Endodermal cell (in vitro differentiated cells): ENCODE measurements at places on chromosomes 3 and 15. TPM values are rescaled to one million over a fixed set of nuclear protein-coding genes. Genes with fewer than 3 reads are reported as not detected.

AQP9 gene
- total RNA-seq = not detected in 2 replicates

GRCh38 chr3:23931597-23931996, 13.5 kb upstream of the NR1D2 start:
- no peaks in the 10 kb centered on the region for H3K4me1 ChIP-seq
- H3K36me3 ChIP-seq = no peaks in the 10 kb centered on the region
- H3K27ac ChIP-seq = no peak overlapping the region
- H3K4me3 ChIP-seq = no peak overlapping the region
- no peaks in the 10 kb centered on the region for H3K27me3 ChIP-seq

DNA sequence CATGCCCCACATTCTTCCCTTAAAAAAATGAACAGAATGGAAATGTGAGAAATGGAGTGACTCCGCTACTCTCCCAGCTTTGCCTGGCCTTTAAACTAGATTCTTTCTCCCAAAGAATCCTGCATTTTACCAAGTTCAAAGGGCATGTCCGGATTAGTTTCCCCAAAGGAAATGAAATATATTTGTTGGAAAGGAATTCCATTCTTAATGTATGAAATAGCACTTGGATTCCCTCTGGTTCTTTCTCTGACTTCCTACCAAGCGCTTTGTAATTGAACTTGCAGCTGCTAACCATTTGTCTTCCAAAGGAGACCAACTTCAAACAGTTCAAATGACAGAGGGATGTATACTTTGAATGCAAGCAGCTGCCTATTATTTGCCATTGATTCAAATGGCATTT, 18.9 kb downstream of the MAP2K1 start:
- DNase-seq = no peak
- peak overlapping the region; percentile 5 for H3K27ac ChIP-seq
- H3K27me3 ChIP-seq = no peaks in the 10 kb centered on the region
- no peak overlapping the region for H3K4me3 ChIP-seq
- H3K4me1 ChIP-seq = peaks cover 36% of the 10 kb centered on the region

FSTL1 gene
- 379 to 414 TPM (median 400 TPM) in 3 replicates for total RNA-seq

GRCh38 chr3:58041182-58041825, 33.1 kb downstream of the FLNB start:
- DNase-seq = no peak
- peaks cover 38% of the 10 kb centered on the region for H3K4me1 ChIP-seq
- no peaks in the 10 kb centered on the region for H3K27me3 ChIP-seq
- peaks cover 55% of the 10 kb centered on the region for H3K36me3 ChIP-seq
- H3K27ac ChIP-seq = peak overlapping the region; percentile 6

DNA sequence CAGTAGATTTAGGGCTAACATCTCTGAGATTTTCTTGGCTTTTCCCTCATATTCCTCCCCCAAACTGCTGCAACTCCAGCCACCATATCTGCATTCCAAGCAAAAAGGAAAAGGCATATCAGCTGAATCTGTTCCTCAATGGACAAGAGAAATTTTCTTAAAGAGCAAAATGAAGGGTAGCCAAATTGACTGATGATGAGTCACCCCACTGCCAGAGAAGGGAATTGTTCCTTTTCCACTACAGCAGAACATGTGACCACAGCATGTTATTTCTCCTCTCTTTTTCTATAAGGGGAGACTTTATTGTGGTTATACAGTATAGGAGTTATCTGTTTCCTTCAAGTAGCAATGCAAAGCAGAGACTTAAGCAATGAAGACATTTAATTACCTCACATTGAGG, 172.5 kb downstream of the MTHFS start:
- no peak for DNase-seq
- H3K4me3 ChIP-seq = no peak overlapping the region
- no peaks in the 10 kb centered on the region for H3K27me3 ChIP-seq
- no peak overlapping the region for H3K27ac ChIP-seq
- no peaks in the 10 kb centered on the region for H3K36me3 ChIP-seq
- peaks cover 4% of the 10 kb centered on the region for H3K4me1 ChIP-seq

GRCh38 chr3:131645638-131646037, 142.9 kb upstream of the MRPL3 start:
- H3K36me3 ChIP-seq = no peaks in the 10 kb centered on the region
- H3K4me3 ChIP-seq = no peak overlapping the region
- no peak overlapping the region for H3K27ac ChIP-seq
- no peaks in the 10 kb centered on the region for H3K27me3 ChIP-seq
- H3K4me1 ChIP-seq = no peaks in the 10 kb centered on the region
- DNase-seq = no peak

- H3K4me1 ChIP-seq = no peaks in the 10 kb centered on the region
- no peak for DNase-seq
- H3K27ac ChIP-seq = no peak overlapping the region
- H3K4me3 ChIP-seq = no peak overlapping the region
- H3K27me3 ChIP-seq = no peaks in the 10 kb centered on the region
Observed at GRCh38 chr3:141511361-141511760, 24.5 kb downstream of the RASA2 start.

GRCh38 chr15:63372018-63372705, 9.5 kb downstream of the CA12 start:
- H3K27me3 ChIP-seq = no peaks in the 10 kb centered on the region
- no peaks in the 10 kb centered on the region for H3K36me3 ChIP-seq
- H3K4me1 ChIP-seq = no peaks in the 10 kb centered on the region
- no peak overlapping the region for H3K27ac ChIP-seq
- DNase-seq = no peak
- no peak overlapping the region for H3K4me3 ChIP-seq

MESP2 gene
- total RNA-seq = 0.20 and 0.22 TPM in 2 replicates

- H3K27me3 ChIP-seq = no peaks in the 10 kb centered on the region
- no peak overlapping the region for H3K27ac ChIP-seq
- H3K4me3 ChIP-seq = no peak overlapping the region
- H3K4me1 ChIP-seq = no peaks in the 10 kb centered on the region
Observed at GRCh38 chr3:144852999-144853398, 881.4 kb downstream of the DIPK2A start.

DUOXA1 gene
- total RNA-seq = 0.75 and 0.99 TPM in 2 replicates

DNA sequence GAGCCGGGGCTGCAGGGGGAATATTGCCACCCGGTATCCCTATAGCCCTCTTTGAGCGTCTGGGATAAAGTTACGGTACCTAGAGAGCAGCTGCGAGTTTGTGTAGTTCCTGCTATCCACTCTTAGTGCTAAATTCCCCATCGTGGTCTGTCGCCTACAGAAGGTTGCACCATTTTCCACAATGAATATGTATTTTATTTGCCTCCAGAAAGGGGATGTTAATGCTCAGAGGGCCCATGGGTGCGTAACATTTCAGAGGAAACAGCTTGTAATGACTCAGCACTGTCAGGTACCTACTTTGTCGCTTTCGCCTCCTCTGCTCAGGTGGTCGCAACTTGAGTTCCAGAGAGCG, 1.1 kb downstream of the SLCO3A1 start:
- DNase-seq = no peak
- H3K4me3 ChIP-seq = peak overlapping the region; percentile 74
- H3K36me3 ChIP-seq = no peaks in the 10 kb centered on the region
- H3K27me3 ChIP-seq = peaks cover 17% of the 10 kb centered on the region
- H3K27ac ChIP-seq = no peak overlapping the region
- H3K4me1 ChIP-seq = no peaks in the 10 kb centered on the region

DNA sequence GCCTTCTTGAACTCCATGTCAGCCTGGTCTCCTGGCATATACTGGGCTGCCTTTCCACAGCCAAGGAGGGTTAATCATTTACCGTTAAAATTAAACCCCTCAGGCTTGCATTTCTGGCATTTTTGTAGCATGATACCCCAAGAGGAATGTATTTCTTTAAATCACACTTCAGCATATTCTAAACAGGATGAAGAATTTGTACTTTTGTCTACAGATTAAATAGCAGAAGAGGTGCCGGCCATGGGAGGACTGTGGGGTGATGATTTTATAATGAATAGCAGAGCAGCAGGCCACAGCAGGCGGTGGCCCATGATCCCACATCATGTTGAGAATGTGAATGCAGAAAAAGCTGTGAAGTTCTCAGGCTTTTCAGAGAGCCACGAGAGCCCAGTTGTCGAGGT, 90.2 kb downstream of the ARNT2 start:
- peak; percentile 78 for DNase-seq
- H3K4me3 ChIP-seq = peak overlapping the region; percentile 1
- H3K36me3 ChIP-seq = no peaks in the 10 kb centered on the region
- peaks cover 6% of the 10 kb centered on the region for H3K4me1 ChIP-seq

ANKRD63 gene
- total RNA-seq = 0.41 TPM in 1 of 2 replicates, not detected in the other

- no peaks in the 10 kb centered on the region for H3K4me1 ChIP-seq
- no peak overlapping the region for H3K4me3 ChIP-seq
- no peaks in the 10 kb centered on the region for H3K36me3 ChIP-seq
- H3K27ac ChIP-seq = no peak overlapping the region
Observed at GRCh38 chr15:31336593-31337295, 10.1 kb downstream of the KLF13 start.

BOC gene
- 10.8 to 12.3 TPM (median 11.3 TPM) in 3 replicates for total RNA-seq

TTC21A gene
- 5.6 to 8.6 TPM (median 5.7 TPM) in 3 replicates for total RNA-seq

- no peaks in the 10 kb centered on the region for H3K36me3 ChIP-seq
- no peak overlapping the region for H3K27ac ChIP-seq
- no peak overlapping the region for H3K4me3 ChIP-seq
- DNase-seq = no peak
- no peaks in the 10 kb centered on the region for H3K27me3 ChIP-seq
- H3K4me1 ChIP-seq = peaks cover 3% of the 10 kb centered on the region
Observed at GRCh38 chr3:64561868-64562267, 125.9 kb downstream of the ADAMTS9 start.

DNA sequence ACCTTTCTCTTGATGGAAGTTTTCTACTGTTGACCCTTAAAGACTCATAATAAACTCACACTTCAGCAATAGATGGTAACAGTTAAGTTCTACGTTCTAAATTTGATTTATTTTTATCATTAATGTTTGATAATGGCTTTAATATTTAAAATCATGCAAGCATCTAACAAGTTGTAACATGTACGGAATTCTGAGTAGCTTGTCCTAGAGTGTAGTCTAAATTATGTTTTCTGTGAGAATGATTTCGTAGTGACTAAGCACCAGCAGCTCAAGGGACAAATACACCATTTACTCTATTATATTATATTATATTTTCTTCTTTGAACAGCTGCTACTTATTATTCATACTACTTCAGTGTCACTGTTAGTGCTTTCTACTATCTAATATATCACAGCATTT, 345.6 kb downstream of the NLGN1 start:
- no peaks in the 10 kb centered on the region for H3K4me1 ChIP-seq
- H3K36me3 ChIP-seq = no peaks in the 10 kb centered on the region
- no peak overlapping the region for H3K27ac ChIP-seq
- no peaks in the 10 kb centered on the region for H3K27me3 ChIP-seq

- H3K4me3 ChIP-seq = no peak overlapping the region
- no peak overlapping the region for H3K27ac ChIP-seq
- H3K27me3 ChIP-seq = no peaks in the 10 kb centered on the region
- no peaks in the 10 kb centered on the region for H3K36me3 ChIP-seq
- DNase-seq = no peak
- H3K4me1 ChIP-seq = no peaks in the 10 kb centered on the region
Observed at GRCh38 chr15:66570842-66571478, 5.2 kb upstream of the LCTL start.

GRCh38 chr3:2452249-2452648, 353.6 kb downstream of the CNTN4 start:
- no peaks in the 10 kb centered on the region for H3K4me1 ChIP-seq
- no peak overlapping the region for H3K4me3 ChIP-seq
- H3K27me3 ChIP-seq = no peaks in the 10 kb centered on the region
- H3K36me3 ChIP-seq = no peaks in the 10 kb centered on the region
- no peak overlapping the region for H3K27ac ChIP-seq
- no peak for DNase-seq

SLC15A2 gene
- 0.73 and 0.99 TPM in 2 replicates for total RNA-seq

- no peaks in the 10 kb centered on the region for H3K36me3 ChIP-seq
- H3K4me3 ChIP-seq = peak within 1 kb of the TSS; percentile 82
- H3K27me3 ChIP-seq = peaks cover 8% of the 10 kb centered on the region
- H3K27ac ChIP-seq = peak within 1 kb of the TSS; percentile 59
- peaks cover 9% of the 10 kb centered on the region for H3K4me1 ChIP-seq
Observed at GRCh38 chr15:74433592-74434262, at the start of gene SEMA7A. TSS of gene SEMA7A (minus strand) at chr15:74433958. CDS start at chr15:74433918, 40 bp downstream.

GRCh38 chr3:178422406-178422805, 113.8 kb upstream of the KCNMB2 start:
- no peak for DNase-seq
- H3K4me1 ChIP-seq = no peaks in the 10 kb centered on the region
- no peak overlapping the region for H3K4me3 ChIP-seq
- no peaks in the 10 kb centered on the region for H3K36me3 ChIP-seq

ARHGAP31 gene
- total RNA-seq = 1.4 and 2.2 TPM in 2 replicates

PLSCR5 gene
- total RNA-seq = not detected in 2 replicates

GRCh38 chr3:158846803-158847451, 45.1 kb downstream of the MFSD1 start:
- no peaks in the 10 kb centered on the region for H3K36me3 ChIP-seq
- no peak overlapping the region for H3K27ac ChIP-seq
- peaks cover 33% of the 10 kb centered on the region for H3K27me3 ChIP-seq

DNA sequence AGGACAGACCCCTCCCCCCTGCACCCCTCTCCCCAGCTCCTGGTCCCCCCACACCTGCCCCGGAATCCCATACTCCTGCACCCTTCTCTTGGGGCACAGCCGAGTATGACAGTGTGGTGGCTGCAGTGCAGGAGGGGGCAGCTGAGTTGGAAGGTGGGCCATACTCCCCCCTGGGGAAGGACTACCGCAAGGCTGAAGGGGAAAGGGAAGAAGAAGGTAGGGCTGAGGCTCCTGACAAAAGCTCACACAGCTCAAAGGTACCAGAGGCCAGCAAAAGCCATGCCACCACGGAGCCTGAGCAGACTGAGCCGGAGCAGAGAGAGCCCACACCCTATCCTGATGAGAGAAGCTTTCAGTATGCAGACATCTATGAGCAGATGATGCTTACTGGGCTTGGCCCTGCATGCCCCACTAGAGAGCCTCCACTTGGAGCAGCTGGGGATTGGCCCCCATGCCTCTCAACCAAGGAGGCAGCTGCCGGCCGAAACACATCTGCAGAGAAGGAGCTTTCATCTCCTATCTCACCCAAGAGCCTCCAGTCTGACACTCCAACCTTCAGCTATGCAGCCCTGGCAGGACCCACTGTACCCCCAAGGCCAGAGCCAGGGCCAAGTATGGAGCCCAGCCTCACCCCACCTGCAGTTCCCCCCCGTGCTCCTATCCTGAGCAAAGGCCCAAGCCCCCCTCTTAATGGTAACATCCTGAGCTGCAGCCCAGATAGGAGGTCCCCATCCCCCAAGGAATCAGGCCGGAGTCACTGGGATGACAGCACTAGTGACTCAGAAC, 9.8 kb downstream of the MAP1A start:
- peaks cover 29% of the 10 kb centered on the region for H3K27me3 ChIP-seq
- H3K36me3 ChIP-seq = no peaks in the 10 kb centered on the region
- no peak overlapping the region for H3K4me3 ChIP-seq
- H3K27ac ChIP-seq = no peak overlapping the region
- DNase-seq = no peak

- no peak for DNase-seq
- H3K36me3 ChIP-seq = no peaks in the 10 kb centered on the region
- no peaks in the 10 kb centered on the region for H3K4me1 ChIP-seq
- H3K27ac ChIP-seq = no peak overlapping the region
- no peaks in the 10 kb centered on the region for H3K27me3 ChIP-seq
Observed at GRCh38 chr3:179848711-179849110, 188.0 kb downstream of the PEX5L start.

- no peak for DNase-seq
- no peaks in the 10 kb centered on the region for H3K27me3 ChIP-seq
- no peak overlapping the region for H3K4me3 ChIP-seq
- H3K4me1 ChIP-seq = no peaks in the 10 kb centered on the region
- no peaks in the 10 kb centered on the region for H3K36me3 ChIP-seq
Observed at GRCh38 chr3:132781922-132782321, 59.7 kb upstream of the NPHP3 start.
